ENCODE measurements at places on chromosomes 2 and 18. TPM values are rescaled to one million over a fixed set of nuclear protein-coding genes. Genes with fewer than 3 reads are reported as not detected.

DNA sequence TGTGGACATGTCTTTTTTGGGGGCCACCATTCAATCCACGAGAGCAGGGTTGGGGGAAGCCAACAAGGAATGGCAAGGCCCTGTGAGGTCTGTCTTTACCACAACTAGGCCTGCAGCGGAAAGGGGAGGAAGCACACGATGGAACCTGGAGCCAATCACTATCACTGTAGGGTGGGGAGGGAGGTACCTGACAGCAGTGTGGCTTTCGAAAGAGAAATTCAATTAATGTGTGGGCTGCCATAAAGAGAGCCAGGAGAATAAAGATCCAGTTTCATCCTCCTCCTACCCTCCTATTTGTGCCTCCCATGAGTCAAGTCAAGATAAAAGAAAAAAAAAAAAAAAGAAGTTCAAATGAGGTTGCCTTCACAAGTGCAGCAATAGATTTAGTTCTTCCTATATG lies 18.9 kb upstream of the RBMS1 start:
- no peak for DNase-seq

DNA sequence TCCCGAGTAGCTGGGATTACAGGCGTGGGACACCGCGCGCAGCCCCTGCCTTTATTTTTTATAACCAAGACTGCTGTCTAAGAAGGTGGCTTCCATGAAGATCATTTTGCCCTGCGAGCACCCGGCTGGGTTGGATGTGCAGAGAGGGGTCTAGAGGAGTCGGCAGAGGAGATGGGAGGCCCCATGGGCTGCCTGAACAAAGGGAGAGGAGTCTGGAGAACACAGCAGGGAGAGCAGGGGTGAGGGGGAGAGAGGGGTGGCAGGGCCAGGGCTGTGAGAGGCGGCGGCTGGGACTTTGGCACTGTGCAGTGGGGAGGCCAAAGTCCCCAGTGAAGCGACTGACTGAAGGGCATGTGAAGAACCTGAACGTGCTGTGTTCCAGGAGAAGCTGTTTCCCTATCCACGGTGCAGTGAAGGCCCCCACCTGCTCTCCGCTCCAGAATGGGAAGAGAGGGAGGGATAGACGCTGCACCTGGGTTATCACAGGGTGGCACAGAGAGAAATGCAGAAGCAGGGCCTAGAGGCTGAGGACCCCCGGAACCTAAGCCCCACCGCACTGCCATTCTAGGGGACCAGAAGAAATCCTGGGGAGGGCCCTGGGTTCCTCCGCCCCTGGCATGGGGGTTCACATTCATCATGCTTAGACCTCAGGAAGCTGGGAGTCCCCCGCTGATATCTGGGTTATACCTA lies 24.8 kb upstream of the FOSL2 start:
- no peak for DNase-seq

- DNase-seq = no peak
Measured at GRCh38 chr2:40130251-40130994, 321.5 kb downstream of the SLC8A1 start.

- no peak for DNase-seq
Measured at GRCh38 chr2:70520825-70521224, 32.8 kb downstream of the TGFA start.

- DNase-seq = no peak
Measured at GRCh38 chr2:236967499-236967783, 118.2 kb upstream of the COPS8 start.

DNA sequence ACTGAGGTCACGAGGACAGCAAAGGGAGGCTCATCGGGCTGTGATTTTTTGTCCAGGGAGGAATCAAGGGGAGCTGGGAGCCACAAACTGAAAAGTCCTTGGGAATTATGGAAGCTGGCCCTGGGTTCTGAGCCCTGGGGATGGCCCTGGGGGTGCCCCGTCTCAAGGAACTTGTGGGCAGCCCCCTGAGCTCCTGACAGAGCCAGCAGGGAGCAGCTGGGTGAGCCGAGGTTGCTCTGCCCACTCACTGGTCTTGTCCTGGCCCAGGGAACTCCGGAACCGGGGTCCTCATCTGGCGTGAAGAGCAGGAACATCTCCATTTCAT lies 61.3 kb upstream of the HDAC4 start:
- no peak for DNase-seq

ALLC gene
- total RNA-seq = not detected

GPR45 gene
- not detected for total RNA-seq

CD207 gene
- not detected for total RNA-seq

LONRF2 gene
- 0.19 TPM for total RNA-seq

TUBB8B gene
- total RNA-seq = not detected
